ENCODE measurements at places on chromosomes 3 and 15.

DNA sequence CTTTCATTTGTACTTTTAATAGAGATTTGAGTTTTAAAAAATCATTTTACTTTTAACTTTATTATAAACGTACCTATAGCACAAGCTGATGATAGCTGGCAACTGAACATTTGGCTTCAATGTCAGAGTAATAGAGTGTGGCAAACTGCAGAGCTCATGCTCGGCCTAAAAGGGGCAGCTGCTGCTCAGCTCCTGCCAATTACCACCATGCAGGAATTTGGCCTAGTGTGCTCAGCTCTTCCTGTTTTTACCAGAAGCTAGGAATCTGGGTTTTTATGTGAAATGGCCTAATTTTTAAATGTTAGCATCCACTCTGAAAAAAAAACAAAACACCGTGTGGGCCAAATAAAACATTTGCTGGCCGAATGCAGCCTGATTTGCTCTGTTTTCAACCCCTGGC, 1.8 kb downstream of the IFT122 start:
- H3K27ac ChIP-seq = peak overlapping the region; percentile 96
- no peak for DNase-seq
- peaks cover 28% of the 10 kb centered on the region for H3K36me3 ChIP-seq
- peak overlapping the region; percentile 98 for H3K4me3 ChIP-seq

GRCh38 chr3:33940736-33941135, 142.3 kb downstream of the PDCD6IP start:
- peaks cover 13% of the 10 kb centered on the region for H3K27me3 ChIP-seq
- no peak overlapping the region for H3K4me3 ChIP-seq
- H3K4me1 ChIP-seq = peaks cover 20% of the 10 kb centered on the region
- H3K27ac ChIP-seq = no peak overlapping the region

- H3K36me3 ChIP-seq = no peaks in the 10 kb centered on the region
- H3K27ac ChIP-seq = no peak overlapping the region
- DNase-seq = no peak
- H3K4me1 ChIP-seq = no peaks in the 10 kb centered on the region
Measured at GRCh38 chr3:54772746-54773145, 155.1 kb downstream of the LRTM1 start.

- H3K4me1 ChIP-seq = no peaks in the 10 kb centered on the region
- H3K36me3 ChIP-seq = no peaks in the 10 kb centered on the region
- H3K4me3 ChIP-seq = no peak overlapping the region
- no peaks in the 10 kb centered on the region for H3K27me3 ChIP-seq
Measured at GRCh38 chr3:168047190-168047795, 48.4 kb downstream of the GOLIM4 start.

DNA sequence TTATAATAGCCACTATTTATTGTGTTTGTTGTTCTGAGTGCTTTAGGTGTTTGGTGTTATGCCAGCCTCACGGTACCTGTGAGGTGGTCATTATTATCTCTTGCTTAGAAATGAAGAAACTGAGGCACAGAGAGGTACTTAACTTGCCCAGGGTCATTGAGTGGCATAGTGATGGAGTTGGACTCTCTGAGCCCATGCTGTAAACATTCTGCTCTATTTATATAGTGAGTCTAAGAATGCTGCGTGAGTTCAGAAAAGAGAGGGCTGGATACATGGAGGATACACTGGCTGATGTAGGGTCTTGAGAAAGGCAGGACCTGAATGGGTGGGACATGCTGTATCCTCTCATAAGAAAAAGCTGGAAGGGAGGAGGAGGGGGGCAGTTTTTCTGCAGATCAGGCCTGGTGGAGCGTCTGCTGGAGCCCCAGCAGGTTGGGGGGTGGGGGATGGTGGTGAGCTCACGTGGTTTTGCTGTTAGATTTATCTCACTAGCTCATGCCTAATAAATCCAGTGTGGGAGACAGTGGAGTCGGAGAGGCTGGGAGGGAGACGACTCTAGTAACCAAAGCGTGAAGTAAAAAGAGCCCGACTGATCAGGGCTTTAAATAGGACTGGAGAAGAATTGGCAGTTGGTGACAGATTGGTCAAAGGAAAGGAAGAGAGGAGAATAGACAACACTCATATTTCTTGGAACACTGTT, 16.0 kb downstream of the MED12L start:
- peaks cover 38% of the 10 kb centered on the region for H3K27me3 ChIP-seq
- no peak overlapping the region for H3K4me3 ChIP-seq
- H3K4me1 ChIP-seq = no peaks in the 10 kb centered on the region

GRCh38 chr3:30448450-30449289, 157.7 kb upstream of the TGFBR2 start:
- no peak overlapping the region for H3K27ac ChIP-seq
- no peaks in the 10 kb centered on the region for H3K4me1 ChIP-seq
- no peak for DNase-seq
- no peak overlapping the region for H3K4me3 ChIP-seq
- no peaks in the 10 kb centered on the region for H3K27me3 ChIP-seq

DNA sequence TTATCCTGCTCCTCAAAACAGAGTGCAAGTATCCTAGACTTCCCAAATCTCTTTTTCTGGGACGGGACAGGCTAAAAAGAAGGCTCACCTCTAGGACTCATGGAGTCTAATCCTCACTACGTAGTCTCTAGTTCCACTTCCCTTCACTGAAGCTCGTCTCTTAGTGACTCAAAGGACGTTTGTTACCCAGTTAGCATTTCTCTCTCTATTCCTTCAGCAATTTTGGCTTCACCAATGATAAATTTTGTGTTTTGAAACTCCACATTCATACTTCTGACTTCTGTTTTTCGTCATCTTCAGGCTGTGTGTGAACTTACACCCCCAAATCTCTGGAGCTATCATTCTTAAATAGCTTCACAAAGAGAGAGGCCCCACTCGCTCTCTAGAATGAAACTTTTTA, 627.1 kb downstream of the NAALADL2 start:
- no peak overlapping the region for H3K4me3 ChIP-seq
- H3K27me3 ChIP-seq = no peaks in the 10 kb centered on the region
- H3K36me3 ChIP-seq = no peaks in the 10 kb centered on the region
- DNase-seq = no peak
- no peaks in the 10 kb centered on the region for H3K4me1 ChIP-seq

DNA sequence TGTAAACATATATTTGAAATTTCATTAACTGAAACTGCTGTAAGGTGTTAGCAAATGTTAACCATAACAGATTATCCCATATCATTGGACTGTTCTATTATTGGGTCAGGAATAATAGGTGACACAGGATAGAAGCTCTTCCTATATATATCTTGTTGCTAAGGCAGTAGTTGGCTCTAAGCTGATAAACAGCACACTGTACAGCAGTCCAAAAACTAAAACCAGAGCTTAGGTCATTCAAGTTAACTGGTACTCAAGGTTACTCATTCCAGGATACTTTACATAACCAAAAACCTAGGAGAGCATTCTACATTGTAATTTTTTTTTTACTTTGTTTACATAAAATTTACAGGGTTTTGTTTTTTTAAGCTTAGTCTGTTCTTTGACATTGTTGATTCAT, 8.9 kb downstream of the DNAJC19 start:
- DNase-seq = no peak
- peaks cover 11% of the 10 kb centered on the region for H3K4me1 ChIP-seq
- no peak overlapping the region for H3K4me3 ChIP-seq
- no peak overlapping the region for H3K27ac ChIP-seq
- H3K36me3 ChIP-seq = peaks cover 94% of the 10 kb centered on the region
- H3K27me3 ChIP-seq = no peaks in the 10 kb centered on the region

DNA sequence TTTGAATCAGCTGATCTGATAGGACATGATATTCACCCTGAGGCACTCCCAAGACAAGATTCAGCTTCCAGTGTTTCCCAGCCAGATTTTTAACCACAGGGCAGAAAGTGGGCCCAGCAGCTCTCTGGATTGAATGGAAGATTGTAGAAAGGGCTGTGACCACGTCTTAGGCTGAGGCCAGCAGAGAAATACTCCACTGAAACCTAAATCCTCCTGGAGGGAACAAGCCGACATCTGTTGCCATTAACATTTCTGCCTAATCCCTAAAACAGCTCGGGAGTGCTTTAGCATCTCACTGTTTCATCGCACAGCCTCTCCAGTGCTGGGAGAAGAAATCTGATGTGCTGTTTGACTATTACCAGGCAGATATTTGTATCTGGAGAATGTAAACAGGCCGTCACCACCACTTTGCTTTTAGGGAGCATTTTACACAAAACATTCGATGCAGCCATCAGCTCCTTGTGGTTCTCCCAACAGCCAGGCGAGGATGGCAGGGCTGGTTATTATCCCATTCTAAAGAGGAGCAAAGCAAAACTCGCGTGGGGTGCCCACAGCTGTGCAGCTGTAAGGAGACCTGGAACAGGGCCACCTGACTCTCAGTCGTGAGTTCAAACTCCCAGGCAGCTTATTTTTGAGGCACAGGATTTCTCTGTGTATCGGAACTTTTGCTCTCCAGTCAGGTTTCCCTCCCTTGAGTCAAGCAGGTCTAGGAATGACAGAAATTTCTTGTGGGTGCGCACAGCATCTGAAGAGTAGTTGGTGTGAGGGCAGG, 117.4 kb downstream of the LIPC start:
- H3K4me3 ChIP-seq = no peak overlapping the region
- peaks cover 3% of the 10 kb centered on the region for H3K27me3 ChIP-seq
- DNase-seq = no peak
- H3K27ac ChIP-seq = no peak overlapping the region
- peaks cover 33% of the 10 kb centered on the region for H3K4me1 ChIP-seq

DNA sequence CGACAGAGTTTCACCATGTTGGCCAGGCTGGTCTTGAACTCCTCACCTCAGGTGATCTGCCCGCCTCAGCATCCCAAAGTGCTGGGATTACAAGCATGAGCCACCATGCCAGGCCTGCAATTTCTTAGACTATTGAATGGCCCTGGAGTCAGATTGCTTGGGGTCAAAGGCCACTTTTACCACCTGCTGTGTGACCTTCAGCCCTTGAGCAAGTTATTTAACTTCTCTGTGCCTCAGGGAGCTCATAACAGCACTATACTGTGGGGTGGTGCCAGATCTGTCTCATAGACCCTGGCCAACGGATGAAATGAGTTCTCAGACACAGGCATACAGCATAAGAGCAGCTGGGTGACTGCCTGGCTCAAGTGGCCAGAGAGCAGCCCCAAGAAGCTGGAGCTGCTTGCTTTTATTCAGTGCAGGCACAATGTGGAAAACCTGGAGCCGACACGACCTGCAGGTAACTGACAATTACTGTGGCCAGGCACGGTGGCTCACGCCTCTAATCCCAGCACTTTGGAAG, 44.9 kb upstream of the FURIN start:
- H3K27me3 ChIP-seq = no peaks in the 10 kb centered on the region
- DNase-seq = no peak
- H3K4me1 ChIP-seq = peaks cover 29% of the 10 kb centered on the region
- no peak overlapping the region for H3K27ac ChIP-seq
- no peaks in the 10 kb centered on the region for H3K36me3 ChIP-seq

DNA sequence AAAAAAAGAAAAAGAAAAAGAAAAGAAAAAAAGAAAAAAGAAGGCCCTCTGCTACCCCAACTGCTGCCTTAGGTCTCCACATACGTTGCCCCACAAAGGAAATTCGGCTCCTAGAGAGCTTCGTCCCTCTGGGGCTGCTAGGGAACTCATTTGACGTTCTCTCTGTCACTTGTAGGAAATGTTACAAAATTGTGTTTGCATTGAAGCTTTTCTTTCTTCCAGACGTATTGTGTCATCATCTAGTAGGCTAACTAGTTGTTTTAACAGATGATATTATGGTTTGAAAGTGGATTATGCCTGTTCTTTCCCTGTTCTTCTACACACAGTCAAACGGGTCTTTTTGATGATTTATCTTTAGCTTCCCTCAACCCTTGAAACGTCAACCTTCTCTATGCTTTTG, 125.3 kb downstream of the BDH1 start:
- no peaks in the 10 kb centered on the region for H3K36me3 ChIP-seq
- H3K27me3 ChIP-seq = peaks cover 10% of the 10 kb centered on the region
- peaks cover 38% of the 10 kb centered on the region for H3K4me1 ChIP-seq
- H3K4me3 ChIP-seq = no peak overlapping the region
- peak overlapping the region; percentile 0 for H3K27ac ChIP-seq

DNA sequence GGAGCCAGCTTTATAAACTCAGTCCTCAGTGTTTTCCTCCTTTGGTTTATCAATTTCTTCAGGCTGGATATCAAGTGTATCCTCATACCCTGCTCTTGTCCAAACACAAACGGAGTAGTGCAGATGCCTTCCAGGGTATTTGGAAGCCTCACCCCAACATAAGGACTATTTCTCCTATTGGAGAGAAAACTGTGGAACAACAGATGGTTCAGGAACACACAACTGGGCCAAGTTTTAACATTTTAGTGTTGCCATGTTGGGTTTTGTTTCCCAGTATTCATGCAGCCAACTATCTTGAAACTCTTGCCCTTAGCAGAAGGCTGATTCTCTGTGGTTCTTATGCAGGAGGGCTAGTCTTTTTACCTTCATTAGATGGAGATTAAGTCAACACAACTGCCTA, 398.1 kb downstream of the GABRB3 start:
- H3K36me3 ChIP-seq = no peaks in the 10 kb centered on the region
- H3K4me3 ChIP-seq = no peak overlapping the region
- no peak overlapping the region for H3K27ac ChIP-seq
- H3K27me3 ChIP-seq = no peaks in the 10 kb centered on the region
- DNase-seq = no peak
- H3K4me1 ChIP-seq = no peaks in the 10 kb centered on the region

DNA sequence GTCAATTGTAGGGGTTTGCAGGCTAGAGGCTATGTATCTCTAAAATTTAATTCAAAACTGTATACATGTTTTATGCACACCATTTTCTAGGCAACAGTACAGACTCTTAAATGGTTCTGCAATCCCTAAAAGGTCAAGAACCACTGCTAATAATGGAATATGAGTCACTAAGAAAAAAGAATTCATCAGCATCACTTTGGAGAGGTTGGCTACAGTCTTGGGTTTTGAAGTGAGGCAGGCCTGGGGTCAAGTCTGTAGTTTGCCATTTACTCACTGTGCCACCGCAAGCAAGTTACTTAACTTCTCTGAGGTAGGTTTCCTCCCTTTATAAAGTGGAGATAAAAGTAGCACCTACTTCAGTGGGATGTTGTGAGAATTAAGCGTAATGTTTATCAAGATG, 33.7 kb downstream of the THRB start:
- H3K36me3 ChIP-seq = no peaks in the 10 kb centered on the region
- H3K27ac ChIP-seq = no peak overlapping the region
- H3K4me1 ChIP-seq = no peaks in the 10 kb centered on the region
- DNase-seq = no peak

- no peaks in the 10 kb centered on the region for H3K36me3 ChIP-seq
- no peaks in the 10 kb centered on the region for H3K27me3 ChIP-seq
- no peak overlapping the region for H3K4me3 ChIP-seq
- H3K4me1 ChIP-seq = no peaks in the 10 kb centered on the region
Measured at GRCh38 chr3:97189835-97190234, 375.4 kb downstream of the EPHA6 start.

GRCh38 chr3:21750831-21751391, at the start of gene ZNF385D:
ZNF385D (minus strand) TSS chr3:21751210; CDS start chr3:21750916, 294 bp downstream.
- peaks cover 10% of the 10 kb centered on the region for H3K27me3 ChIP-seq
- no peak within 1 kb of the TSS for H3K27ac ChIP-seq
- H3K4me1 ChIP-seq = no peaks in the 10 kb centered on the region

DNA sequence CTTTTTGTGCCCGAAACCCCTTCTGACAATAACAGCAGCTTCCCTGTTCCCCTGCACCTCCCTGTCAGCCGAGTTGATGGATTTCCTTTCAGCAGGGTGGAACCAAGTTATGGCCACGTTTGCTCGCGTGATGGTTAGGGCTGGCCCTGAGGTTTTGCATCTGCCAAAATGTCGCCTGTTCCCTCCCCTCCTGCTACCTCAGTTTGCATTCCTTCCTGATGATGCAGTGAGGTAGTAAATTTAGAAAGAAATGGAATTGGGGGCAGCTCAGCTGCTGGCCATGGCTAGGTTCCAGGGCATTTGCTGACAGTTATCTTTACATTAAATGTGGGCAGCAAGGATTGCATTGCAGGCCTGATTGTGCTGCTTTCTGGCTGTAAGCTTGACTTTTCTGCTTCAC, 13.2 kb downstream of the LIMD1 start:
- H3K36me3 ChIP-seq = peaks cover 64% of the 10 kb centered on the region
- no peaks in the 10 kb centered on the region for H3K27me3 ChIP-seq
- peaks cover 34% of the 10 kb centered on the region for H3K4me1 ChIP-seq
- DNase-seq = no peak
- no peak overlapping the region for H3K4me3 ChIP-seq
